ENCODE measurements at places on chromosomes 16 and 17. TPM values are rescaled to one million over a fixed set of nuclear protein-coding genes. Genes with fewer than 3 reads are reported as not detected.
A peak's percentile ranks its signal among the peaks of the same experiment; 100 is the strongest.

GRCh38 chr17:45132572-45133463 lies 503 bp upstream of the PLCD3 start:
- DNase-seq: peak; percentile 94
- H3K36me3 ChIP-seq: peaks cover under 1% of the 10 kb centered on the region
- H3K4me3 ChIP-seq: no peak overlapping the region

DNA sequence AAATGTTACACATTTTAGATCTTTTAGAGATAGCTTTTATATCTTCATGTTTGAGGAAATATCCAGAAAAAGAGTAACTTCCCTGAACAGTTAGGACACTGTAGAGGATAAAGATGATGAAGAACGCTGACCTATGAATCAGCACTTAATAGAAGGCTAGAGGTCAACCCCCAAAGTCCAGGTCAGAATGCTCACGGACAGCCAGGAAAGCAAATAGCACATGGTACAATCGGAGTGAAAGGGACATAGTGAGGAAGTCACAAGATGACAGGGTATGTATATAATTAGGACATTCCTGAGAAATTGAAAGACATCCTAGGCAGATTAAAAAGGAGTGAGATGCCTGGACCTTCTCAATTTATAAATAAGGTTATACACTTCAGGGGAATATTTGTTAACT lies 55.1 kb upstream of the CNTNAP4 start:
- DNase-seq: no peak
- no peak overlapping the region for H3K27ac ChIP-seq
- no peaks in the 10 kb centered on the region for H3K36me3 ChIP-seq
- H3K4me3 ChIP-seq: no peak overlapping the region
- no peaks in the 10 kb centered on the region for H3K4me1 ChIP-seq
- H3K27me3 ChIP-seq: no peaks in the 10 kb centered on the region

DNA sequence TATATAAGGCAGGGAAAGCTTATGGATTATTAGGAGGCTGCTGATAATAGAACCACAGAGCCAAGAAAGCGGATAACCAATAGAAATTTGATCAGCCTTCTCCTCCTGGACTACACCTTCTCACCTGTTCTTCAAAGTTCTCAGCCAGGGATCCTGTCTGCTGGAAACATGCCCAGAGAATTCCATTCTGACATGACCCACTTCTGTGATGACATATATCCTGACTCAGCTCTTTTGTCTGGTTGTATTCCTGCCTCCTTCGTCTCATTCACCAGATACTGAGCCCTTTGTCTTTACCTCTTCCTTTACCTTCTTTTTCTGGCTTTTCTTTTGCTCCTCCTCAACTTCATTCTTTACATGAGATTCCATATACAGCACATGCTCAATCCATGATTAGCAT lies 576.1 kb downstream of the CDH11 start:
- H3K36me3 ChIP-seq: no peaks in the 10 kb centered on the region
- DNase-seq: no peak
- H3K4me1 ChIP-seq: no peaks in the 10 kb centered on the region
- no peak overlapping the region for H3K4me3 ChIP-seq
- H3K27ac ChIP-seq: no peak overlapping the region
- no peaks in the 10 kb centered on the region for H3K27me3 ChIP-seq

DNA sequence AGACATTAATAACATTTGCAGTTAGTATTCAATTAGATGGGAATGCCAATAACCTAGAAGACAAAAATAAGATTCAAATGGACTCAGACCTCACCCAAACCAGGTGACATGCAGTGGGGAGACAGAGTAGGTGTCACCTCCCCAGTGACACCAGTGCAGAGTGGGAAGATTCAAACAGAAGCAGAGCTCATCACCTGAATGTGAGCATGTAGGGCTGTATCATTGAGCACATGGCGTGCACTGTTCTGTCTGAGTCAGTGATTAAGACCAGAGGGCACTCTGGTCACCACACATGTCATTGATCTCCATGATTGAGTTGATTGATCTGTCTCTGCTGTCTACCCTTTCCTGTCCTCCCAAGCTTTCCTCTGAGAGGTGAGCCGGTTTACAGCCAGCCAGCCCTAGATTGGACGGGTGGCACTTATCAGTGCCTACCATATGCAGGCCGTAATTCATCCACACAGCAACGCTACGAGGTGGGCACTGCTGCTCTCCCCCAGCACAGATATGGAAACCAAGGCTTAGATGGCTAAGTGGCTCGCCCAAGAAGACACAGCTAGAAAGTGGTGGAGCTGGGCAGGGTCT lies 34.0 kb downstream of the RHBDL3 start:
- H3K36me3 ChIP-seq: no peaks in the 10 kb centered on the region
- H3K4me1 ChIP-seq: peaks cover 15% of the 10 kb centered on the region
- no peak for DNase-seq
- H3K4me3 ChIP-seq: no peak overlapping the region

The ZG16 gene
- total RNA-seq: not detected

- no peak overlapping the region for H3K27ac ChIP-seq
- no peak for DNase-seq
- peaks cover 7% of the 10 kb centered on the region for H3K4me1 ChIP-seq
- no peaks in the 10 kb centered on the region for H3K36me3 ChIP-seq
Measured at GRCh38 chr17:76404976-76405563, 20.7 kb downstream of the SPHK1 start.

GRCh38 chr17:39979016-39979670 lies 1.5 kb upstream of the PSMD3 start:
- no peak overlapping the region for H3K27ac ChIP-seq
- H3K4me3 ChIP-seq: no peak overlapping the region
- H3K36me3 ChIP-seq: no peaks in the 10 kb centered on the region
- no peak for DNase-seq
- H3K27me3 ChIP-seq: no peaks in the 10 kb centered on the region
- H3K4me1 ChIP-seq: peaks cover 26% of the 10 kb centered on the region

DNA sequence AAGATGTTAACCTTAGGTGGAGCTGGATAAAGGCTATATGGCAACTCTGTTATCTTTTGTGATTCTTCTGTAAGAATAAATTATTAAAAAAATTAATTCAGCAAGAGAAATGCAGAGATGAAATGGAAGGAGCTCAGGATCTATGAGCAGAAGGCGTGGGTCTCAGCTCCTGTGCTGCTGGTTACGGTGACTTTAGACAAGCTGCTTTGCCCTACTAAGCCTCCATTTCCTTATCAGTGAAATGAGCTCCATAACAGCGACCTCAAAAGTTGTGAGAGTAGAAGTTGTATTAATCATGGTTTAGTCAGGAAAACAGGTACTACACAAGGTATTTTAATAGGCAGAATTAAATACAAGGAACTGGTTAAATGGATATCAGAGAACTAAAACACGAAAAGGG lies 48.2 kb upstream of the FOXJ1 start:
- peaks cover 3% of the 10 kb centered on the region for H3K4me1 ChIP-seq
- no peak overlapping the region for H3K27ac ChIP-seq
- no peaks in the 10 kb centered on the region for H3K36me3 ChIP-seq
- no peak for DNase-seq

- peak; percentile 55 for DNase-seq
- no peaks in the 10 kb centered on the region for H3K36me3 ChIP-seq
- H3K27me3 ChIP-seq: no peaks in the 10 kb centered on the region
- H3K4me3 ChIP-seq: peak overlapping the region; percentile 98
- peak overlapping the region; percentile 99 for H3K27ac ChIP-seq
Measured at GRCh38 chr17:4142107-4142900, 526 bp downstream of the ZZEF1 start.

DNA sequence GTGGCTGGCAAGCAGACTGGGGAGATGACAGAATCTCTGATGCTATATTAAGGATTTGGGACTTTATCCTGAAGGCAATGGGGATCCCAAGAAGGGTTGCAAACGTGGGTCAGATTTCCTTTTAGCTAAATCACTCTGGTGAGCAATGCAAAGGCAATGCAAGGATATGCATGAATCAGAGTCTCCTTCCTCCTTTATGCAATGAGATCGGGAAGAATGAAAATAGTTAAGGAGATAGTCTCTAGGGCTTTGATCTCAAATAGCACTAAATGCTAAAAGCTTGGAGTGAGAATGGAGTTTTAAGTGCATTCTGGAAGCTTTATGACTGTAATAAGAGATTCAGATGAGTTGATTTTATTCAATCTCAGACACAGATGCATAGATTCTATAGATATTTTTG lies 27.2 kb upstream of the SHISA9 start:
- H3K4me1 ChIP-seq: no peaks in the 10 kb centered on the region
- DNase-seq: no peak

GRCh38 chr16:19254611-19255010 lies 30.9 kb upstream of the CLEC19A start:
- DNase-seq: no peak
- no peaks in the 10 kb centered on the region for H3K36me3 ChIP-seq
- H3K4me1 ChIP-seq: no peaks in the 10 kb centered on the region
- no peak overlapping the region for H3K27ac ChIP-seq
- H3K4me3 ChIP-seq: no peak overlapping the region

DNA sequence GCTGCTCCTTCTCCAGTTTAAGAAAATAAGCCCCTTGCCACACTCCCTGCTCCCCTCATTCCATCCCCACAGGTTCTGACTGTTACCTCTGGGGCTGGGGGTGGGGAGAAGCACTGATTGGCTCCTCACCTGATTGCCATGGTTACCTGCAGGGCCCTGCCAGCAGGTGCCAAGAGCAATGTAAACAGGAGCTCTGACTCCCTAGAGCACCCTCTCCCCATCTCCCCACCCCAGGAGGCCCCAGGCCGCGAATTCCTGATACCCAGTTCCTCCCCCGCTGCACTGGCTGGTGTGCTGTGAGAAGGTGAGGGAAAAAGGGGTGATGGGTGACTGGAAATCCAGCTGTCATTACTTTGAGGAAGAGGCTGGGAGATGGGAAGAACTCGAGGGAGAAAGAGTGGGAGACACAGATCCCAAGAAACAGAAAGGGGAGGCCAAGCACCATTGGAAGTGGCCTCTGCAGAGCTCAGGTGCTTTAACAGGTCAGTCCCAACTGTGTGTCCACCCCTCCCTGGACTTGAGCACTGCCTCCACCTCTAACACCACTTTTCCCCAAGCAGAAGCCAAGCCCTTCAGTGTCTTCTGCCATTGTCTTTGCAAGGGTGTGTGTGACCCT lies 4.5 kb downstream of the PCGF2 start:
- DNase-seq: no peak
- no peaks in the 10 kb centered on the region for H3K36me3 ChIP-seq
- H3K27ac ChIP-seq: no peak overlapping the region
- H3K27me3 ChIP-seq: no peaks in the 10 kb centered on the region

DNA sequence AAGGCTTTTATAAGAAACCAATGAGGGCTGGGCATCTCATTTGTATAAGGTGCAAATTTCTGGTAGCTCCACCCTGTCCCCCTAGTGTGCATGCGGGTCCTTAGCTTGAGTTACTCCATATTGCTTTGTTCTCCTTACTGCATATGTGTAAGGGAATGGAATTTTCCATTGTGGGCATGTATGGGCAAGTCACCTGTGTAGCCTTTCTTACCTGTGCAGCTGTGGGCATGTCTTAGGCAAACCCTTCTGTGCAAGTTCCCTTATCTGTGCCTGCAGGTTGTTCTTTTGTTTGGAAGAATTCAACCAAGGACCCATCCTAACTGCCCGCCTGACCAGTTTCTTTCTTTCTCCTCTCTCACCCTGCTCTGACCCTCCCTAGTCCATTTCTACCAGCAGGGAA lies 122.8 kb upstream of the HS3ST4 start:
- no peak for DNase-seq
- H3K4me3 ChIP-seq: no peak overlapping the region

The SHPK gene
- 21.3 TPM for total RNA-seq

DNA sequence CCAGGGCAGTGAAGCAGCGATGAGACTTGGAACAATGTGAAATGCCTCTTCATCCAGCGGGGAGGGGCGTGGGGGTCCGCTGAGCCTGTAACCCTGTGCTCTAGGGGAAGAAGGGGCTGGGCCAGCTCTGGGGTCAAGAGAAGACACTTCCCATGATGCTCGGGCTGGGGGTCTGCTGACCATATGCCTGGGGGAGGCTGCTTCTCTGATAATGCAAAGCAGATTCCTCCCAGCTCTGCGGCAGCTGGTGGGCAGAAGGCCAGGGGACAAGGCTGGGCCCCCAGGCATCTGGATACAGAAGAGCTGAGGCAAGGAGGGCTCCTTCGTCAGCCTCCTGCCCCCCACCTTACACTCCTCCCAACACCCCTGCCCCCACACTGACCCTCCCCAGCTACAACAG lies 24.7 kb downstream of the NGFR start:
- no peak overlapping the region for H3K27ac ChIP-seq
- H3K4me3 ChIP-seq: no peak overlapping the region
- peaks cover 13% of the 10 kb centered on the region for H3K4me1 ChIP-seq
- H3K27me3 ChIP-seq: no peaks in the 10 kb centered on the region
- DNase-seq: no peak
